ENCODE measurements at places on chromosomes 6 and 20.
A peak's percentile ranks its signal among the peaks of the same experiment; 100 is the strongest.

- DNase-seq = no peak
These were observed 54.9 kb downstream of the PXDC1 start for GRCh38 chr6:3696525-3697088.

DNA sequence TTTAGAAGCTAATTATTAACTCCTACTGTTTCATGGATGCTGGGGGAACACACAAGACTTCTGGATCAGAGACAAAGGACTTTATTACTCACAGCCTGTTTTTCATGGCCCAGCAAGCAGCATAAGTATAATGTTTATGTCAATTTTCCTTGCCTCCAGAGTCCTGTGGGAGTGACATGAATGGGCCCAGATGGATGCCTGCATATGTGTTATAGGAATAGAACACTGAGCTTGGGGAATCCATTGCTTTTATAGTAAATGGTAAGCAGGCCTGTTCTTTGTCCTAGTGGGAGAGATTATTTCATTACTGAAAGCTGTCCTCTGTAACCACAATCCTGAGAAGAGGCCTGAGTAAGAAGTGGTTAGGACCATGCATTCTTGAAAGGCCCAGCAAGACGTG, 25.6 kb downstream of the BLTP3A start:
- DNase-seq = peak; percentile 24

DNA sequence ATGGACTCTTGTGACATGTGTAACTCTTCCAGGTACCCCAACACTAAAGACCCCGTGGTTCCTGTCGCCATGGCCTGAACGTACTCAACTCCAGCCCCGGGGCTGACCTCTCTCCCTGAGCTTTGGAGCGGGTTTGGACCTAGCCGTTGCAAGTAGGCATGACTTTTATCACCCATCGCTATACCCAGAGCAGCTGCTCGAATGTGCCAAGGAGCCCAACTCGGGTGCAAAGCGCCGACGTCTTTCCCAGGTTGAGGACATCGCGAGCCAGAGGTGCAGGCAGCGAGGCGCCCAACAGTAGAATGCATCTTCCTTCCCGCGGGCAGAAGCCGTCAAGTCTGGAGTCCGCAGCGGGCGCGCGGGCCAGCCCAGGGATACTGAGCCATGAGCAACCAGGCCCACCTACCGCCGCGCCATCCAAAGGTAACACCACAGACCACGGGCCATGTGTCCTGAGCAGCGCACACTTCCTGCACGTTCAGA, 5.7 kb upstream of the LAMP5 start:
- DNase-seq = no peak

DNA sequence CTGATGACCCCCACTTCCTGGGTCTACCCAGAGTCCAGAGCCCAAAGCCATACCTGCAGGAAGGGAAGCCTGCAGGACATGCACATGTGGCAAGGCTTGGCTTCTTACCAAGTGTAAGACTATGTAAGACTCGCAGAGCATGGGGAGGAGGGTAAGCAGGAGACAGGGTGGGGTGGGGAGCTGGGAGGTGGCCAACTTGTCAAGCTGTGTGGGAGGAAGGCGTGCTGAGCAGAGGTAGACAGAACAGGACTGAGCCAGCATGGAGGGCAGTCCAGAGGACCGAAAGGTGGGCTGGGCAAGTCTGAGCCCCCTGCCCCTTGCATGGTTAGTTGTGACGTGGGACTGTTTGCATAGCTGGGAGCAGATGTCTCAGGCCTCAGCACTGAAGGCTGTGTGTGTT, 53.4 kb upstream of the RNF24 start:
- DNase-seq = no peak

DNA sequence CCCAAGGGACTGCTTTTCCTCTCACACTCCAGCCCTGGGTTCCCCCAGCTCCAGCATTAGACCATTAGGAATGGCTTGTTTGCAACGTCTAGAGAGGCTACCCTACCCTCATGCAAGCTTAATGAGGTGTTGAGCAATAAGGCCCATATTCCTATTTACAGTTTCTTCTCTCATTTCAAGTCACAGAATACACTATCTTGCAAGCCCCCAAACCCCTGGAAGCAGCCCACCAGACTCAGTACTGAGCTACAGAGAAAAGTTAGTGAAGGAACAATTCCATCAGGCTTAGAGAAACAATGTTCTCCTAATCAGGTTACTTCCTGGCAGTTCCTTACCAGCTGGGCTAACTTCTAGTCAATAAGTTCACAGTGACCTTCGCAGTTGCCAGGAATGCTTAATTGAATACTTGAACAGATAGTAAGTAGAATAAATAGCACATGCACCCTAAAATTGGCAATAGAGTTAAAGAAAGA, 606.5 kb upstream of the NOX3 start:
- no peak for DNase-seq

DNA sequence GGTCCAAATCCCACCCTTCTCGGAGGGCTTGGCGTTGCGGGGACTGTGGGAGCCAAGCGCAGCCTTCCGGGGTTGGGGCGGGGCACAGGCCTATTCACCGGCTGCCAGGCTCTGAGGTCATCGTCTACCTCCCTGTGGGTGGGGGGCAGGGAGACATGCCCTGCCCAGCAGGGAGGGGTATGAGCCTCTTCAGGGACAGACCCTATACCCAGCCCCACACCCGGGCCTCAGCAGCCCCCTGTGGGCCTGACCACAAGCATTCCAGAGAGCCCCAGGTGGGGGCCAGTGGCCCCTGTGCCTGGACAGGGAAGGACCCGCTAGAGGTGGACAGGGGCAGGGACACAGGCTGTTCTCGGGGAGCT, 11.6 kb downstream of the LAMA5 start:
- peak; percentile 29 for DNase-seq

GRCh38 chr6:128569732-128570679, 49.6 kb upstream of the PTPRK start:
- DNase-seq = peak; percentile 94

GRCh38 chr6:14063756-14064155, 53.8 kb upstream of the CD83 start:
- DNase-seq = no peak

- DNase-seq = no peak
These were observed 19.6 kb upstream of the CLIC5 start for GRCh38 chr6:46035242-46035641.

- no peak for DNase-seq
These were observed 18.4 kb upstream of the RAMACL start for GRCh38 chr6:166604911-166605310.

DNA sequence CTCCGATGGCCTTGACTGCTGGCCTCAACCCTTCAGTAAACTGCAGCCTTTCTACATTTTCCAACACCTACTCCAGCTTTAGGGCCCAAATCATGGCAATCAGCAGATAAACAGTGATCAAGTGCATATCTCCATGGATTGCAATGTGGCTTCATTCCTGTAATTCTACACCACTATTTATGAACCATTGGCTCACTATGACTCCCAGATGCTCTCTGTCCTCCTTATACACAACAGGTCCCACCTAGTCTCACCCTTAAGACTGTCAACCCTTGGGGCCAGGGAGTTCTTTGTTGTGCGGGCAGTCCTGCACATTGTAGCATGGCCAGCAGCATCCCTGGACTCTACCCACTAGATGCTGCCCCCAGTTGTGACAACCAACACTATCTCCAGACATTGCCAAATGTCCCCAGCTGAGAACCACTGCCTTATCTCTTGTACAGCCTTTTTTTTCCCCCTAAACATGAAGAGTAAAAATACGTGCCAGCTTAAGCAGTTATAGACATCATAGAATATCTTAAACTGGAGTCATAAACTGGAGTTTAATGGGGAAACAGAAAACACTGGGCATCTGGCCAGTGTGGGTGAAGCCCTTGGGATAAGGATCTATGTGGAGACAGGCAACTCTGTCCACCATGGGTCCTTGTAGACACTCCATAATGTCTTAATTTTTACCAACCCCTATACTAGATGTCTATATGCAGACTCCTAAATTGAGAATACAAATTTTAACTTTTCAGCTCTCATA, 21.1 kb downstream of the MRPL14 start:
- DNase-seq = no peak

DNA sequence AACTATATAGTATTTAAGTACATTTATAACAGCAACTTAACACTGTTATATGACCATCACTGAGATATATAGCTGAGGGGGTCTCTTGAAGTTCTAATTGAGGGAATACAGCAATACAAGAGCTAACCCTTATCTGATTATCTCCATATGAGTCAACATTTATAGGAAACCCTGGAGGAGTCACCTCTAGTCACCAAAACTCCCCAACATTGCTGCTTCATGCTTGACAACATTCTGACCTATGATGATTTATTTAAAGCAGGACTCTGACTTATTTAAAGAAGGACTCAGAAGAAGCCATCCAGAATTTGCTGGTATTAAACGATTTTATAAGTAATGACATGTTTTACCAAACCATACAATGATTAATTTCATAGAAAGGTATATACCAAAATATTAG, 182.6 kb upstream of the NOX3 start:
- DNase-seq = no peak

- peak; percentile 23 for DNase-seq
These were observed 42.3 kb downstream of the STK4 start for GRCh38 chr20:45008521-45009049.

- no peak for DNase-seq
These were observed 91.3 kb upstream of the SLC35B3 start for GRCh38 chr6:8526624-8527023.

- no peak for DNase-seq
These were observed 26.5 kb downstream of the HIVEP2 start for GRCh38 chr6:142918339-142919042.

DNA sequence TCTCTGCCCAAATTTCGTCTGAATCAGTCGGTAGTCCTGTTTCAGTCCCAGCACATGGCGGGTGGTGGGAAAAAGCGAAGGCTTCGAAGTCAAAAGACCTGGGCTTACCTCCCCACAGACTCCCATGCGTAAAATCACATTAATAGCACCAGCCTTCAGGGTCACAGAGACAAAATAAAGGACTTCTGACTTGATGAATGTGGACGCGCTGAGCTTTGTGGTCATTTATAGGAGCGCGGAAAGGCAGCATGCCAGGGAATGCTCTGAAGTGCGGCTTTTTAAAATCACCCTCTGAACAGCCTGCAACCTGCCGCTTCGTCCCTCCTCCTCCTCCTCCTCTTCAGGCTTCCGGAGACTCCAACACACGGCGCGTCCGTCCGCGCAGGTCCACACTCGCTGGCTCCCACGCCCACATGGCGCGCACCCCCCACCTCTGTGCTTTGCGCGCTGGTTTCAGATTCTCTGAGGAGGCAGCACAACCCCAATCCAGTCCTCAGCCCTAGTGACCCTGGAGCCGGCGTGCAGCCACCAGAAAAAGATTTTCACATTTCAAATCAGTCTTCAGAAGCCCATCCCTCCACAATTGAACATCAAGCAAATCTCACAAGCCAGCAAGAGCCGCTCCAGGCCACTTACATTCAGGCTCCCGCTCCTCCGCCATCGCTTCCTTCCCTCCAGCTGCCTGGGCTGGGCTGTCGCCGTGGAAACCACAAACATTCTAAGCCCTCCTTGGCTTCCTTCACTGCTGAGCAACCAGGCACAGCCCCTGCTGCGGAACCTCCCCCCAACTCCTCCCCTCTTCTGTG, at the start of gene C6orf118:
Gene C6orf118, minus strand, starts transcription at position 680 of the 806 bp plus-strand sequence. Its CDS starts 19 bp downstream, at position 661.
- peak; percentile 74 for DNase-seq

DNA sequence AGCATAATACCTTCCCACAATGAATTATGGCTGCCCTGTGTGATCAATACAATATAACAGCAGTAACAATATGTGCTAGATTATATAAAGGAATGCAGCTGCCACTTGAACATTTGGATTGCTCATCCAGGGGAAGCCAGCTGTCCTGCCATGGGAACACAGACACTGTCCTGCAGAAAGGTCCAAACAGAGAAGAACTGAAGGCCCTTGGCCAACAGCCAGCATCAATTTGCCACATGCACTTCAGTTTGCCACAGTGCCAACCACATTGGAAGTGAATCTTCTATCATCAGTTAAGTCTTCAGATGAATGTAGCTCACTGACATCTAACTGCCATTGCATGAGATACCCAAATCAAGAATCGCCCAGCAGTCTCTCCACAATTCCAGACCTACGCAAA, 332.4 kb downstream of the PRKN start:
- no peak for DNase-seq

DNA sequence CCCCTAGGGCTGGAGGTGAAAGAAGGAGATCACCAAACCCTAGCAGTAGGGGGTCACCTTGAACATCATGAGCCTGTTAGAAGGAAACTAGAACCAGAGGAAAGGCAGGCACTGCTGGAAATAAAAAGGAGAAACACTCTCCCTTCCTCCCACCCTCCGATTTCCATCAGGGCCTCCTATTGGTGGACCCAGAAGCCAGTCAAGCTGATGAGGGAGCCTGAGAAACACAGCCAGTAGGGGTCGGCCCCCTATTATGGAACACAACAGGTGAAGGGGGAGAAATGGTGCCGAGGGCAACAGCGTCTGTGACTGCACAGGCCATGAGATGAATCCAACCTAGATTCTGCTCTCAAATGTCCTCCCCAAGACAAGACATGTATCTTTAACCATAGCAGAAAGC, 156.1 kb upstream of the LRFN2 start:
- DNase-seq = no peak

DNA sequence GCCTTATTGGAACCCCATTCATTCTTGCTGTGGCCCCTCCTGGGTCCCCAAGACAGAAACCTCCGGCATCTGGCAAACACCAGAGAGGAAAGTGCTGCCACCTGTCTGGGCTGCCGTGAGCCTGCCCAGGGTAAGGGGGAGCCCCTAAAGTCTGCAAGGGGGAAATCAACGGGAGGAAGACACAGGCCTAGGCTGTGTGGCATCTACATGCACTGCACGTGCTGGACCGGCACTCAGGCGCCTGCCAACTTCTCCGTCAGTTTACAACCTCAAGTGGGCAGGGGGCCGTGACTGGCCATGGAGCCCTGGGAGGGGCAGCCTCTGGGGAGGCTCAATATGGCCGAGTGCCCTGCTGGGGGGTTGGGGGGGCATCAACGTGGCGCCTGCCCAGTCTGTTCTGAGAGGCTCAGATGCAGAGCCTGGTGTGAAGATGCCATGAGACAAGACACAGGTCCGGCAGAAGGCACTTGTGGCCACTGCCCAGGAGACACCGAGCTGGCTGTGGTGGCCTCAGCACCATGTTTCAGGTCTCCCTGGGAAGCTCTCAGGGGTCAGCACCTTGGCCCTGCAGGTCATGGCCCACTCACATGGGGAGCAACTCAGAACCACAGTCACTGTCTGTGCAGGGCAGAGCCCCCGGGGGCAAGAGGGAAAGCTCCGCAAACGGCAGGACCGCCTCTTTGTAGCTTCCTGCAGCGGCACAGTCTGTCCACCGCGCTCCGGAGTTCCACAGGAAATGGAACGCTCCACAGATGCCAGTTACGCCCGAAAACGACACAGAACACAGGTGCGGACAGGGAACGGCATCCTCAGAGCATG, 8.4 kb downstream of the UCKL1 start:
- DNase-seq = no peak

- DNase-seq = peak; percentile 33
These were observed 88.5 kb upstream of the SSTR4 start for GRCh38 chr20:22946596-22946995.

All from fibroblast of skin of right biceps (primary cell).